ENCODE measurements at places on chromosomes 3 and 15.

DNA sequence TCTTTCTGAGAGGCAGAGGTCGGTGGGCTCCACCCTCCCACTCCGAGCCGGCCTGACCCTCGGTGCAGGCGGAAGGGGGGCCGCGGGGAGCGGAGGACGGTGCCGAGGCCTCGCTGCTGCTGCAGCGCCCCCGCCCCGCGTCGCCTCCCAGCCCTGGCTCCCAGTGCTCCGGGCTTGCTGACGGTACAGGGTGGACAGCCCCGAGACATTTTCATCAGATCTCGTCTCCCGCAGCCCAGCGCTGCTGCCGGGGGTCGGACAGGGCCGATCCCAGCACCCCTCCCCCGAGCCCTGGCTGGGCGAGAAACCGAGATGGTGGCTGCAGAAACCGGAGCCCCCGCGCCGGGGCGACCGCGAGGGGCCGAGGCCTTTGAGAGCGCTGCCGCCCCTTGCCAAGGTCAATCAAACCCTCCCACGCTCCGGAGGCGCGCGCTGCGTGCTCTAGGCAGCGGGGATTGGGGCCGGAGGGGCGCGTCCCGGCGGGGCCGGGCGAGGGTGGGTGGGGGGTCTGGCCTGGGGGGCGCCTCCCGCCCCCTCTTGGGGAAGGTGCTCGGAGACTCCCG is 42.5 kb downstream of the EPHB3 start:
- DNase-seq = no peak

DNA sequence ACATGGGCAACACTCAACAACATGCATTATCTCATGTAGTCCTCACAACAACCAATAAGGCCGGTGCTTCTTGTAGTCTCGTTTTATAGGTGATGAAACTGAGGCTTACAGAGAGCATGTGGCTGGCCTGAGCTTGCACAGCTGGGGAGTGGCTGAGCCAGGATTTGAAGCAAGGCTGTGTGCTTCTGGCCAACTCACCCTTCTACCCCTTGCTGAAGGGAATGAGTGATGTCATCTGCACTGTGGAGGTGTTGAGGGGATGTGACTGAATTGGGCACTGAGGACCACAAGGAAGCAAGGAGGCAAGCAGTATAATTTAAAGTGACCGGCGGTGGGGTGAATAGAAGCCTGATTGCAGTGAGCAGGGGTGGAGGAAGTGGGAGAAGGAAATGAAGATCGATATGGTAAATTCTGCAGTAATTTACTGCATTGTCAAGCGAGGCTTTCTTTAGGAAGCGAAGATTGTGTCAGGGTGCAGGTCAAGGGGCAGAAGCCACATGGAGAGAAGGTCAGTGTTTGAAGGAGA is 62.3 kb downstream of the MINAR1 start:
- DNase-seq = no peak

DNA sequence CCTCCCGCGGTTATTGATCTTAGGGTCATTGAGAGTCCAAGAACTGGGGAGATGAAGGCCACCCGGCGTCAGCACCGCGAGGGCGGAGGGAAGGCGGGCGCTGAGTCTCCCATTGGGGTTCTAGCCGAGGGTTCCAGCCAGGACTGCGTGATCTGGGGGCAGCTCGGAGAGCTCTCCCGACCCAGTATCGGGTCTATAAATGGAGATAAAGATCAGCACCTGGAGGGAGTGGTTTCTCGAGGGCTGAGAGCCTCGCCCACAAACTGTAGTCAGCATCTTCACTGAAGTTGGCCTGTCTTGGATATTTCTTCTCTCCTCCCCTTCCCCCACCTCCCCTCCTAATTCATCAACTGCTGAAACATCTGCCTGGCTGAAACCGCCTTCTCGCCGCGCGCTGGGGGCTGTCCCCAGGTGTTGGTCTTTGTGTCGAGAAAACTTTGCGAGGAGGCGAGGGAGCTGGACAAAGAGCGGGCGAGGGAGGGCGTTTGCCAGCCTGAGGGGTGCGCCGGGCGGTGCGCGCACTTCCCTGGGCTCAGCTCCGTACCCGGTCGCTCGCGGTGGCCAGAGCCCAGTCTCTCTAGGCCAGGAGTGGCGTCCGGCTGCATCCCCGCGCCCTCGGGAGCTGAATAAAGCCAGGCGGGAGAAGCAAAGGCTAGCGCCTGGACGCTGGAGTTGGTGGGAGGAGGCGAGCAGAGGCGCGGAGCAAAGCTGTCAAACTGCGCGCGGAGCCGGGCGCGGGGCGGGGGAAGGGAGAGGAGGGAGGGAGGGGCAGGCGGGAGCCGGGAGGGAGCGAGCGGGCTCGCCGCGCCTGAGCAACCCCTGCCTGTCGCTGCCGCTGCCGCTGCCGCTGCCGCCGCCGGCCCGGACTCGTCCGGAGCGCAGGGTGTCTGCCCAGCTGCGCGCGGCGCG is at the start of gene ST8SIA2:
ST8SIA2 (plus strand) TSS at position 811 of the 909 bp plus-strand sequence. CDS start 184 bp downstream, outside the sequence.
- peak; percentile 66 for DNase-seq

DNA sequence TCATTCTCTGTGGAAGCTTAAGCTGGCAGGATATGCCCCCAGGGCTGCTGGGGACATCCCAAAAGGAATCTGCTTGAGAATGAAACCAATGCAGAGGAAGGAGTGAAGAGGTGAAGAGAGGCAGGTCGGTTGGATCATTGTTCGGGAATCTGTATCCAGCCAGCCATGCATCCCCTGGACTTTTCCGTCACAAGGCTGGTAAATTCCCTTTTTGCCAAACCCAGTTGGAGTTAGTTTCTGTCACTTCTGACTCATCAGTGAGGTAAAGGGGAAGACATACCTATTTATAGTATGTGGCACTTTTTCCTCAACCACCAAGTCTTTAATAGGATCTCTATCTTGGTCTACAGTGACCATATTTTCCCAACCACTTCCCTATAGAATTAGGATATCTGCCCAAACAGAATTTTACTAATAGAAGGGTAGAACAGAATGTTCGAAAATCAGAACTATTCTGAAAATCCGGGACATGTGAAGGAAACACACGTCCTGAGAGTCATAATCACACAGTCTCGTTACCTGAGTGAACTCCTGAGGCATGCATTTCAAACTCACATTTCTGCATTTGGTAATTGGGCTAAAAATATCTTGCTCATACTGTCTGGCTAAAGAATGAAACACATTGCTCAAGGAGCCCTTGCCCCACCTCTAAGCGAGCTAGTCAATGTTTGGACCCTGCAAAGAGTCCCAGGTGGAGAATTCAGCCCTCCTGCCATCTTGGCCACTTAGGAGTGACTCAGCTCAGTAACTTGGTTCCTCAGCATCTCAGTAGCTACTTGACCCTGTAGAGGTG is 289.7 kb upstream of the ADAMTS9 start:
- peak; percentile 70 for DNase-seq

DNA sequence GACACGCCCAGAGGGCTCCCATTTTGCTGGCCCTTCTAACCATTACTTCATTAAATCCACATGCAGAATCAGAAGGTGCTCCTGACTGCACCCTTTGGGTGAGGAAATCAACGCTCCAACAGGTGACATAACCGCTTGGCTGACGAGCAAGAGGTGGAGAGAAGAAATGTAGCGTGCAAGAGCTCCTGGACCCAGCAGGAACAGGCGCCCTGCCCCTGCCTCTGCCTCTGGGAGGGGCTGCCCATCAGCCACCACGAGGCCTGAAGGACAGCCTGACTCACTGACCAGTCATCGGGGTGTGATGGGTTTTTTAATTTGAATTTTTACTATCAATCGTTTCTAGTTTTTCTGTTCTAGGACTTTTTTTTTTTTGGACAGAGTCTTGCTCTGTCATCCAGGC is 218.2 kb downstream of the ADAMTS17 start:
- no peak for DNase-seq

Data from fibroblast of skin of scalp (primary cell).